Suprapubic skin (tissue), 4 donors: ENCODE measurements at places on chromosomes 12 and 14.
A peak's percentile ranks its signal among the peaks of the same experiment; 100 is the strongest.

DNA sequence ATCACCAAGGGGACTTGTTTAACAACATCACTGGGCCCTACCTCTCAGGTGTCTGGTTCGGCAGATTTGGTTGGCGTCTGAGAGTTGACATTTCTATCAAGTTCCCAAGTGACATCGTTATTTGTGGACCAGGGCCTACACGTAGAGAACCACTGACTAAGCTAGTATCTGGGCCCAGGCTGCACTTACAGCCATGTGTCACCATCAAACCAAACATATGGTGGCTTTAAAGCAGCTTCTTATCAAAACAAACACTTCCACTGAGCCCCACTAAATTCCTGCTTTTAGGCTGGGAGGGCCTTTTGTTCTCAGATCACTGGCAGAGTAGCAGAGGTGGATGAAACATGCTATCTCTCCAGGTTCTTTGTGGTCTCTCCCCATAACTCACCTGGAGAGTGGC lies 220.5 kb downstream of the PELI2 start:
- no peaks in the 10 kb centered on the region for H3K36me3 ChIP-seq
- DNase-seq, result no peak
- H3K4me3 ChIP-seq, result no peak overlapping the region
- peaks cover 9% of the 10 kb centered on the region for H3K4me1 ChIP-seq

- no peaks in the 10 kb centered on the region for H3K27me3 ChIP-seq
- H3K4me1 ChIP-seq, result peaks cover 22% of the 10 kb centered on the region
- no peaks in the 10 kb centered on the region for H3K36me3 ChIP-seq
These were observed 193.6 kb upstream of the NUDT4 start for GRCh38 chr12:93183940-93184671.

DNA sequence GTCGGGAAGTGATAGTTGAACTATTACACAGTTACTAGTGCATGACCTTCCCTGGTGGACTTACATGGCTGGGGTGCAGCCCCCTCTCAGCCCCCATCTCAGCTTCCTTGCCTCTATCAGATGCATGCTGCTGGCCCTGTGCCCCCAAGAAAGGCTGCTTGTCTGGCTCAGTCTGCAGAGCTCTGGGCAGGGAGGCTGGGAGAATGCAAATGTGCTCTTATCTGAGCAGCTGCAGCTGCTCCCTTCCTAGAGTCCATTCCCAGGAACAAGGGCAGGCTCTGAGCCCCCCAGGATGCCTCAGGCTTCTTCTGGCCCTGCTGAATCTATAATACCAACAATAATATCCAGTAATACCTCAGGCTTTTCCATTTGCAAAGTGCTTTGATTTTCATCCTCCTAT lies 218.1 kb upstream of the SRRM4 start:
- no peak for DNase-seq
- no peaks in the 10 kb centered on the region for H3K27me3 ChIP-seq
- no peaks in the 10 kb centered on the region for H3K36me3 ChIP-seq
- no peak overlapping the region for H3K27ac ChIP-seq
- no peaks in the 10 kb centered on the region for H3K4me1 ChIP-seq

- peaks cover 11% of the 10 kb centered on the region for H3K4me1 ChIP-seq
- no peak overlapping the region for H3K27ac ChIP-seq
- no peaks in the 10 kb centered on the region for H3K27me3 ChIP-seq
These were observed 4.5 kb downstream of the TMED8 start for GRCh38 chr14:77372304-77372841.

DNA sequence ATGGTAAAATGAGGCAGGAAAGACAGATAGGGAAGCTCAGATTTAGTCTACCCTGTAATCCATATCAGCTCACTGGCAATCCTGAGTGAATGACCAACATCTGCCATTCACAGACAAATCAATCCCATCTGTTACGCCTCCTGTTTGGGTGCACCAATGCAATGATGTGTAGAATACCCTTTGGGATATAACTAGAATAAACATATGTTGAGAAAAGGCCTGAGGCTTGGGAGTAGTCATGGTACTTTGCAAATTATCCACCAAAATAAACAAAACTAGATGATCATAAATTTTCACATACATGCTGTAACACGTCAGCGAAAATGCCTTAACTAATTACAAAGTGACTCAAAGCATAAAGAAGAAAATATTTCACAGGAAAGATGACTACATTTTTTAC lies 78.8 kb downstream of the KCNC2 start:
- no peaks in the 10 kb centered on the region for H3K4me1 ChIP-seq
- no peak overlapping the region for H3K4me3 ChIP-seq
- no peak overlapping the region for H3K27ac ChIP-seq
- no peak for DNase-seq
- H3K36me3 ChIP-seq, result no peaks in the 10 kb centered on the region

DNA sequence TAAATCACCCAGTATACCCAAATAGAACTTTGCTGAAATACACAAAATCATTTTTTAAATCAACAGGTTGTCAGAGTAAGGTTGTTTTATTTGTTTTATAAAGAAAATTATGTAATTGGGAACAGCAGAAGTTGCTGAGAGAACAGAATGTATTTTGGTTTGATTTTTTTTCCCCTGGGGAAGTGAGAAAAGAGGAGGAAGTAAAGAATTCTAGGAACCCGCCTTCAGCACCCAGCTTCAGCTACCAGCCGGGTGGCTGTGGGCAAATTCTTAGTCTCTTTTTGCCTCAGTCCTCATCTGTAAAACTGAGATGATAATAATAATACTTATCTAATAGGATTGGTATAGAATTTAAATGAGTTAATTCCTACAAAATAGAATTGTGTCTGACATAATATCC lies 119.4 kb downstream of the SRGAP1 start:
- DNase-seq, result no peak
- peaks cover 8% of the 10 kb centered on the region for H3K4me1 ChIP-seq
- no peaks in the 10 kb centered on the region for H3K27me3 ChIP-seq
- no peaks in the 10 kb centered on the region for H3K36me3 ChIP-seq
- no peak overlapping the region for H3K27ac ChIP-seq
- no peak overlapping the region for H3K4me3 ChIP-seq

GRCh38 chr14:92352158-92352985 lies 29.4 kb downstream of the SLC24A4 start:
- no peaks in the 10 kb centered on the region for H3K36me3 ChIP-seq
- no peak overlapping the region for H3K4me3 ChIP-seq
- H3K27ac ChIP-seq, result no peak overlapping the region
- no peak for DNase-seq
- H3K4me1 ChIP-seq, result no peaks in the 10 kb centered on the region

DNA sequence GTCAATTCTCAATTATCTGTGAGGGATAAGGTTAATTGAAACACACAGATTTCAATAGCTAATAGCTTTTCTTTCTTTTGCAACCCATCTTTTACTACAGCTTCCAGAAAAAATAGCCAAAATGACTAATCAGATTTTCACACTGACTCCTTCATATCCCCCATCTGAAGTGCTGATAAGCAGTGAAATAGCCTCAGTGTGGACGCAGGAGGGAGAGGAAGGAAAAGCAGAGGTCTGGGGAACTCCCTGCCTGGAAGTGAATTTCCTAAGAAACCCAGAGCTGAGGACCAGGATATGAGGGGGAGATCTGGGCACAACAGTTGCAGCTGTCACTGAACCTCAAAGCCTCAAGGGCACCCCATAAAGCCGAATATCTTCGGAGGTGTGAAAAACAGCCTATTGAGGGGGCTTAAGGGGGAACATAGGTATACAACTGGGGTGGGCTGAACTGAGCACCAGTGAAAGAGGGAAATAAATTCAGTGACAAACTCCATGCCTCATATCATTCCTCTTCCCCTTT lies 60.9 kb downstream of the EMP1 start:
- no peak overlapping the region for H3K4me3 ChIP-seq
- H3K36me3 ChIP-seq, result no peaks in the 10 kb centered on the region

DNA sequence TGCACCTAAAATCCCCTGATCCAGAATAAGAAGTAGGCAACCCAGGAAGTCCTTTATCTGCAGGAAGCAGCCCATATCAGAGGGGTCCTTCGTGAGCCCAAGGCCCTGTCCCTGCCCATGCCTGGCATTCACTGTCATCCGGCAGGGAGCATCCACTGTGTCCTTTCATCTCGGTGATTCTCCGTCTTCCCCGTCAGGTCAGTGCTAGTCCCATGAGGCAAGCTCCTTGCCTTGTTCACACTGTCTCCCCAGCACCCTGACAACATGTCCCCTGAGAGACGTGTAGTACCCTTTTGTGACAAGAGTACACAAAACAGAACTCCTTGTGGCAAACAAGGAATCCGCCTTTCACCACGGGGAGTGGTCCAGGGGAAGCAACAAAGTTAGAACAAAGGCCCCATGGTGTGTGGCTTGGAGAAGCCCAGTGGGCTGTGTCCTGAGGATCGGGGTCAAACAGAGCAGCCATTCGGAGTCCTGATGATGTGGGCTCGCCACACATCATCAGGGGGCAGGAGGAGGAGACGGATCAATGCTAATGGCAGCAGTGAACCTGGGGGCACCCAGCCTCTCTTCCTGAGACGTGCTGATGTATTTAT lies 112.1 kb downstream of the DICER1 start:
- no peaks in the 10 kb centered on the region for H3K4me1 ChIP-seq
- H3K27ac ChIP-seq, result no peak overlapping the region
- no peak overlapping the region for H3K4me3 ChIP-seq
- peak; percentile 38 for DNase-seq
- no peaks in the 10 kb centered on the region for H3K36me3 ChIP-seq

DNA sequence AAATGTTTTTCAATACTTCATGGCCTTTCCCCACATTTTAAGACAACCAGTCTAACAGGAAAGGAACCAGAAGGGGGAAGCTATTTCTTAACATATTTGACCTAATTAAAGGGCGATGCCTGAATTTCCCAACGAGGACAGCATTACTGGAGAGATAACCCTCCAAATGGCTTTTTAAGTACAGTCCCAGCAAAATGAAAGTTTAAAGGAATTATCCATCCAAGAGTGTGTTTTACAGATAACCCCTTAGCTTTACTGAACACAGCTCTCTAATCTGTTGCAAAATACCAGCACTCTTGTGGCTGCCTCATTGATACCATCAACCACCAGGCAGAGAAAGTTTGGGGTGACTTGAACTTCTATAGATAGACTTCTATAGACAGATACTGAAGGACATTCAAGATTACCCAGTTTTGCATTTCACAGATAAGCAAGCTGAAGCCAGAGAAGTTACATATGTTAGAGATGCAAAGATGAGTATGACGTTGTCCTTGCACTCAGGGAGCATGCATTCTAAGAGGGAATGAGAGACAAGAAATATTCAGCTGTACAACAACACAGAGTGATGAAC lies 41.3 kb upstream of the DUSP6 start:
- no peaks in the 10 kb centered on the region for H3K27me3 ChIP-seq
- DNase-seq, result no peak
- no peaks in the 10 kb centered on the region for H3K36me3 ChIP-seq
- peaks cover 15% of the 10 kb centered on the region for H3K4me1 ChIP-seq

DNA sequence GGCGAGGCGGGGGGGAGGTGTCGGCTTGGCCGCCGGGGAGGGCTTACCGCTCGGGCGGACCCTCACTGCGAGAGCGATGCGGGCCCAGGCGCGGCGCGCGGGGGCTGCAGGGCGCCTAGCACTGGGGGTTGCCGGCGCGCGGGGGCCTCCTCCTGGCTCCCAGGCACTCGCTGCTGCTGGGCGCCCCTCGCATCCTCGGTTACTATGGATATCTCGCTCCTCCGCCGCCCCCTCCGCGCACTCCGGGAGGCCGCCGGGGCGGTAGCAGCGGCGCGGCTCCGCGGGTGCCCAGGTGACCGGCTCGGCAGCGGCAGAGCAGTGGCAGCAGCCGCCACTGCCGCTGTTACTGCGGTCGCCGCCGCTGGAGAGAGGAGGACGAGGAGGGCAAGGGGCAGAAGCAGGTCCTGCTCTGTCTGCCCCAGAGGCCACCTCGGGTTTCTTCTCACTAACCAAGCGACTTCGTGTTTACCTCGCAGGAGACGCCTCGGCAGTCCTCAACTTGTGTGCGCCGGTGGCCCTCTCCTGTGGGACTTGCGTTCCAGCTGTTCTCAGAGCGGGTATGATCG lies 250.1 kb downstream of the APAF1 start:
- peak overlapping the region; percentile 43 for H3K4me3 ChIP-seq
- H3K4me1 ChIP-seq, result peaks cover 17% of the 10 kb centered on the region
- peaks cover 58% of the 10 kb centered on the region for H3K27me3 ChIP-seq
- DNase-seq, result no peak

DNA sequence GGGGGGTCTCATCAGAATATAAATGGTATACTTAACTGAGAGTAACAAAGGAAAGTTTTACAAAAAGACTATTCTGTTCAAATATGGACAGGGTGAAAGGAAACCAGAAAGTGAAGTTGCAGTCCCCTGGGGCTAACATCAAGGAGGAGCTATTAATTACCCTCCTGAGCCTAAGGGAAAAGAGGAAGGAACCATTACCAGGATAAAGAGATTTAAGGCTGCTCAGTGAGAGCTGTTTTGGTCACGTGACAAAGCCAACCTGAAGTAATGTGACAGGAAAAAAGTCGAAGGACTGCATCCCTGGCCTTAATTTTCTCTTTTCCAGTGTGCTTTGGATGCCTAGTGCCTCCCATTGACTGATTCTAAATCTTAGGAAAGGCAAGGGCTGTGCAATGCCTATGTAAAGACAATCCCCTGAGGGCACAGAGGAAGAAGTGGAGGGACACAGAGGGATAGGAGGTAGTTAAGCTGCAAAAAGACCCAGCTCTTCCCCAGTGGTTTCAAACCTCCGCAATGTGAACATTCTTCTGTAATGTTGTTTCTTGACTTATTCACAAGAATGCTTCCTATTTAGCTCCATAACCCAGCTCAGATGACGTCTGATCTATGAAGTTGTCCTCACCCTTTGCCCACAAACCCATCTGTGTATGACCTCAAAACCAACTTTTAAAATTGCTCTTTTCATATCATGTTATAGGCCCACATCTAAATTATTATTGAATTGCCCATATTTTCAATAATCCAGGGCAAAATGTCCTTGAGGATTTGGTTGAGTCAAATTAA lies 187.7 kb upstream of the DCN start:
- DNase-seq, result no peak
- no peak overlapping the region for H3K27ac ChIP-seq
- H3K4me1 ChIP-seq, result no peaks in the 10 kb centered on the region
- H3K36me3 ChIP-seq, result no peaks in the 10 kb centered on the region
- H3K4me3 ChIP-seq, result no peak overlapping the region

DNA sequence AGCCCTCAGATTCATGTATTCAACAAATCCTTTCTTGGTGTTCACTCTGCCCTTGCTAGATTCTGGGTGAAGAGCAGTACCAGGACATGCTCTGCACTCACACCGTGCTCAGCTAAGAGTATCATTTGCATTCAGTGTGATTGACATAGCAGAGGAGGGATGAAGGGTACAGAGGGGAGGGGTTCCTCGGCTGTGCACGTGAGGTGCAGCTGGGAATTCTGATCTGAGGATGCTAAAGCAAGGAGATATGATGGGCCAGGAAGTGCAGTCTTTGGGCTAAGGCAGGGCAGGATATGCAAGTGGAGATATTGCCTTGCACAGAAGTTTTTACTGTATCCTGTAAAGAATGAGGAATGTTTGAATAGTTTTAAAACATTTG lies 108.6 kb downstream of the FGD4 start:
- H3K36me3 ChIP-seq, result no peaks in the 10 kb centered on the region
- H3K4me3 ChIP-seq, result no peak overlapping the region
- H3K27me3 ChIP-seq, result no peaks in the 10 kb centered on the region
- no peak for DNase-seq
- peaks cover 37% of the 10 kb centered on the region for H3K4me1 ChIP-seq

DNA sequence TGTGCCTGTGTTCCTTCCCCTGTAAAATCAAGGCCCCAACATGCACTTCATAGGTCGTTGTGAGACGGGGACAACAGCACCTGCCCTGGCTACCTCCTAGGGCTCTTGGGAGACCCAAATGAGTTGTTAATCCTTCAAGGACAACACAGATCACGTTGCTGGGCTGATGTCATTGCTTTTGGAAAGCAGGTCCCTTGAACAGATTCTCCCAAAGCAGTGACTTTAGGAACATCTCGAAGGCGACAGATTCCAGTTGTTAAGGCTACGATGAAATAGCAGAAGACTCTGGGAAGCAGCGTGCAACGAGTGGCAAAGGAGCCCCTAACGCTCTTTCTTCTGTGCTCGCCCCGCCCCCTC lies 26.2 kb upstream of the MAP1LC3B2 start:
- no peaks in the 10 kb centered on the region for H3K36me3 ChIP-seq
- no peak for DNase-seq
